ENCODE measurements at places on chromosomes 5 and 9.

- no peak for DNase-seq
Measured at GRCh38 chr5:77181596-77182304, 28.7 kb upstream of the PDE8B start.

DNA sequence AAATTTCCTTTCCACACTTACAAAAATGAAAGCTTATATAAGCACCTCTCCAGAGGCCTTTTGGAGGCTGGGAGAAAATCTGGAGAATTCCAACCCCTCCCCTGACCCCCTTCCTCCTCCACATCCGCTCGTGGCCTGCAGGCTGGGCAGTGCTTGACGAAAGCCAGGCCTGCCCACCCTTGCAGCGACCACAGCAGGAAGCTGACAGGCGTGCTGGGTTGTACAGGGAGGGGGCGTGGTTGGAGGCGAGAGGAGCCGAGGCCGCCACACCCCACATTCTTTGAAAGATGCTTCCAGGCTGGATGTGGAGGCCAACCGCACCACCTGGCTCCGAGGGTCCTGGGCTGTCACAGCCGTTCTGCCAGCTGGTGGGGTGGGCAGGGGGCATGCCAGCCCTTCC lies 47.8 kb upstream of the IER5L start:
- peak; percentile 60 for DNase-seq

GRCh38 chr5:173997331-173997730 lies 8.4 kb downstream of the C5orf47 start:
- no peak for DNase-seq

DNA sequence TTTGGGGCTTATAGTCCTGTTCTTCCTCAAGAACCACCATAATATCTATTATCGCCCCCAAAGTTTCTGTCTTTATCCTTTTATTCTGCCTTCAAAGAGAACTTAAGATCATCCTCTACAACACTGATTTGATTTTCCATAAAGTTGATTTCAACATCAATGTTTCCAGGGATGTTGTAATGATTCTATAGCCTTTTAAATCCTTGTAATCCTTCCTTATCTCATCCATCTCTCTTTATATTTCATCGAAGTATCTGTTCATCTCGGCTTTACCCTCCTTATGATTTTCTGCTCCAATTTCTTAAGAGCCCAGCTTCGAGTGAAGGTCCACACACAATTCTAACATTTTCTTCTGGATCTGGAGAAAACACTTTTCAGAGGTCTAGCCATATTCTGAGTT lies 218.4 kb downstream of the CDK5RAP2 start:
- no peak for DNase-seq

DNA sequence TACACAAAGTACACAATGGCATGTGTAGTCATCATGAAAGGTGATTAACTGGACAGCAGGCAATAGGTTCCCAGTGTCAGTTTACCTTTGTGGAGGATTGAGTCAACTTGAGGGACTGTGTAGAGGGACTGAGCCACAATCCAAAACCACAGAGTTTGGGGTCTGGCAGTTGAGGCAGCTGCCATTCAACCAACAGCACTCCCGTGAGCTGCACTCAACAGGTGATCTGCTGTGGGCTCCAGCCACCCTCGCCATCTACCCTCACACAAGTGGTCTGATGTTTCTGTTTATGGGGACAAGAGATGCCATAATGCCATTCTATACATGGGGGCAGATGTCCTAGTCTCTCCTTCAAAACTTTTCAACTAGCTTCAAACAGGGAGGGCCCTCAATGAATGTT lies 2.9 kb upstream of the DELE1 start:
- no peak for DNase-seq
